ENCODE measurements at places on chromosomes 1 and 21. TPM values are rescaled to one million over a fixed set of nuclear protein-coding genes. Genes with fewer than 3 reads are reported as not detected.

F13B gene
- total RNA-seq = not detected

CNR2 gene
- total RNA-seq = not detected

SPATA45 gene
- not detected for total RNA-seq

CTTNBP2NL gene
- 21.4 TPM for total RNA-seq

TRIM58 gene
- total RNA-seq = 4.1 TPM

LAMC2 gene
- total RNA-seq = 43.6 TPM

RAB29 gene
- 14.6 TPM for total RNA-seq

PRDM16 gene
- total RNA-seq = under 0.01 TPM

PADI1 gene
- total RNA-seq = 2.4 TPM

KIRREL1 gene
- total RNA-seq = 267 TPM

RIPPLY3 gene
- 0.51 TPM for total RNA-seq

NOS1AP gene
- 0.38 TPM for total RNA-seq

ACAP3 gene
- total RNA-seq = 49.2 TPM

BCL2L15 gene
- total RNA-seq = 0.76 TPM

DDR2 gene
- 11.5 TPM for total RNA-seq

GIPC2 gene
- 0.25 TPM for total RNA-seq

IL23R gene
- total RNA-seq = not detected

RNASEL gene
- 4.1 TPM for total RNA-seq

DONSON gene
- 14.2 TPM for total RNA-seq

SMCP gene
- total RNA-seq = not detected

SRP9 gene
- total RNA-seq = 231 TPM

SLC44A5 gene
- total RNA-seq = 2.5 TPM

GNAT2 gene
- total RNA-seq = 0.16 TPM

PLA2G2C gene
- total RNA-seq = not detected

STRIP1 gene
- 25.9 TPM for total RNA-seq

ARHGEF16 gene
- total RNA-seq = 8.6 TPM

CRYAA gene
- total RNA-seq = not detected

TESK2 gene
- total RNA-seq = 1.6 TPM

ELAPOR1 gene
- 0.33 TPM for total RNA-seq

ETNK2 gene
- total RNA-seq = 19.3 TPM
